ENCODE measurements at places on chromosomes 11 and 22.
A peak's percentile ranks its signal among the peaks of the same experiment; 100 is the strongest.

GRCh38 chr11:71211631-71212030, 40.7 kb downstream of the SHANK2 start:
- no peak for ATAC-seq

- ATAC-seq: no peak
These were observed 66.7 kb downstream of the PACS1 start for GRCh38 chr11:66136752-66137123.

DNA sequence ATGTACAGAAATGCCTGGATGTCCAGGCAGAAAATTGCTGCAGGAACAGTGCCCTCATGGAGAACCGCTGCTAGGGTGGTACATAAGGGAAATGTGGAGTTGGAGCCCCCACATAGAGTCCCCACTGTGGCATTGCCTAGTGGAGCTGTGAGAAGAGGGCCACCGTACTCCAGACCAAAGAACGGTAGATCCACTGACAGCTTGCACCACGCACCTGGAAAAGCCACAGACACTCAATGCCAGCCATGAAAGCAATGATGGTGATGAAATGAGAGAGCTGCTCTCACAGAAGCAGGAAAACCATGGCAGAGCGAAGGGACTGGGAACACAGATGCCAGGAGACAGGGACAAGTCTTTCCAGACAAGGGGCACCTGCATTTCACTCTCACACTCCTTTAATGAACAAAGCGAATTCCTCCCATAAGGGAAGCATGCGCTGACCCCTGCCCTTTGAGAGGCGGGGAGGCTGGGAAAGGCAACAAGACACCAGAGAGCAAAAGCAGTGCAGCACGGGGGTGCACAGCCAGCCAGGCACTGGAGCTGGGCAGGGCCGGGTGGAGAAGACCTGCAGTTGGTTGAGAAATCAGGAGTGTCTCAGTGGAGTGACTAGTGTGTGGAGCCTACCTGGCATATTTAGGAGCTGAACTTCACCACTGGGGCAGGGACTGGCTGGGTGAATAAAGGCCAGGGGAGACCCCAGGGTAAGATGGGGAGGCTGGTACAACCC, 1025.2 kb downstream of the TBC1D22A start:
- ATAC-seq: no peak

DNA sequence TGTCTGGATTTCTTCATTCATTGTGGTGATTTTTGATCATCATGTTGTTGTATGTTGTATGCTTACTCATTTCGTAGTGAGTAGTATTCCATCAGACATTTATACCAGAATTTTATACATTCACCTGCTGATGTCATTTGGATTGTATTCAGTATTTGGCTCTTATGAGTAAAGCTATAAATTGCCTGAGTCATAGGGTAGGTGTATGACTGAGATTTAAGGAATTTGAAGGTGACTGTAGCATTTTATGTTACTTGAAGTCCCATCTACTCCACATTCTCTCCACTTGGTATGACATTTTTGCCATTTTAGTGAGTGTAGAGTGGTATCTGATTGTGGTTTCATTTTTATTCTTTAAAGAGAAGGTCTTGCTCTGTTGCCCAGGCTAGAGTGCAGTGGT, 548.2 kb downstream of the TBC1D22A start:
- ATAC-seq: peak; percentile 60

DNA sequence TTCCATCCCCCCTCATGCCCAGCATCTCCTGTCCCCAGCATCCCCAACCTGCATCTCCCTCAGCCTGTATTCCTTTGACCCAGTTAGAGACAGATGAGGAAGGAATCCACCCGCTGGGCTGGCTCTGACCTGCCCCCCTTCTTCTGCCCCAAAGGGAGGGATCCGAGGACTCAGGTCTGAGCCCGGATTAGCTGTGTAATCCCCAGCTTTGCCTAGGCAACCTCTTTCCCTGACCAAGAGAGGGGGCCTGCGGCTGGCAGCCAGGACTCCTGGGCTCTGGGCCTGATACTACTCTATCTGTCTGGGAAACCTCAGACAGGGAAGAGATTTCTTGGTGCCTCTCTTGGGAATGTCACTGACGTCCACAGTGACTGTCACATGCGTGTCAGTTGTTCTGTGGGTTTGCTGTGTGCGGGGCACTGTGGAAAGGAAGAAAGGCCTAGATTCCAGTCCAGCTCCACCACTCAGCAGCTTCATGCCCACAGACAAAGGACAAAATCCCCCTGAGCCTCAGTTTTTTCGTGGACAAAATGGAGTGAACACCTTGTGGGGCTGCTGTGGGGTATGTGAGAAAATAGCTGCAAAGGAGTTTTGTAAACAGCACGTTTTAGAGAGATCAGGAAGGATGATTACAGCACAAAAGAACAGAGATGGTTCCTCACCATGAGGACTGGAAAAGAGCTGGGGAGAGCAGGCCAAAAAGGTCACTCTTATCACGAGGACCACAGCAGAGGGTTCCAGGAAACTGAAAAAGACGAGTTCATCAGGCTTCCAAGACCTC, 1.3 kb upstream of the NDUFV1 start:
- no peak for ATAC-seq

GRCh38 chr11:104142698-104143097, 21.2 kb downstream of the PDGFD start:
- ATAC-seq: no peak

GRCh38 chr11:64608046-64608445, 17.0 kb downstream of the SLC22A12 start:
- ATAC-seq: no peak

DNA sequence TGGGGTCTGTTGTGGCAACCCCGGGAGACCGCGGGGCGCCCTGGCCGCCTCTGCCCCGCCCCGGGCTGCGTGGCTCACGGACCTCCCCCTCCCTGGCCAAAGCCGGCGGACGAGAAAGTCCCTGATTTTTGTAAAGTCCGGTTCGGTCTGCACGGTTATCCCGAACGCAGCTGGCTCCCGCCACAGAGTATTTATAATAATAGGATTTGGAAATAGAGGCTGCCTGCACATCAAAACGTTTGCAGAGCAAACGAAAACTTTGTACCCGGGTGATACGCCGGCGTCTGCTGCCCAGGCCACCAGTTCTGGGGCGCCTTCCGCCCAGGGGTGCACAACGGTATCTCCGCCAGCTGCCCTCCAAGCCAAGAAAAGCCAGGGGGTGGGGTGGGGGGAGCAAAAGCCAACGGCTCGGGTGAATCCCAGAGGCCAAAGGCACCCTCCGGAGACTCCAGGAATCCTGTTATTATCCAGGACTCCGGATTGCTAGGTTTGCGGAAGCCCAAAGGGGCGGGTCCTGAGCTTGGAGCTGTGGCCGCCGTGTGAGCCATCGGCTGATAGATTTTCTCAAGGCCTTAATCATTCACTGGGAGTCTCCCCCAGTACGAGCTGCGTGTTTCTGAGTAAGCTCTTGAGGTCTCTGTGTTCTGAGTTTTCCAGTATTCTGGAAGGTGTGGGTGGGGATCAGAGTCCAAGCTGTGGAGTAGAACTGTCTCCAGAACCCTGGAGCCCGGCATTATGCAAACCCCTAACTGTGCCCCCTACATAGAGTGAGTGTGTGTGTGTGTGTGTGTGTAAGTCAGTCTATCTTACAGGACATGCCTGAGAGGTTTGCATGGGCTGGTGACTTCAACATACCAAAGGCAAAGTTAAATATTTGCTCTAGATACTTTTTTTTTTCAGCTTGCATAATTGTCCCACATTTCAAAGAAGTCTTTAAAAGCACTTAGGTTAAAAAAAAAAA, 673 bp upstream of the SHANK2 start:
- ATAC-seq: peak; percentile 52

- peak; percentile 86 for ATAC-seq
These were observed at the start of gene P4HA3 for GRCh38 chr11:74311352-74311926. Gene P4HA3 (minus strand): TSS chr11:74311640. CDS start chr11:74311611, 29 bp downstream.

GRCh38 chr22:26785932-26786331, 128.5 kb downstream of the MIAT start:
- no peak for ATAC-seq

GRCh38 chr11:120810251-120810650, 213.7 kb upstream of the TBCEL start:
- ATAC-seq: no peak

- ATAC-seq: no peak
These were observed 58.3 kb downstream of the PRR5L start for GRCh38 chr11:36354221-36355003.

DNA sequence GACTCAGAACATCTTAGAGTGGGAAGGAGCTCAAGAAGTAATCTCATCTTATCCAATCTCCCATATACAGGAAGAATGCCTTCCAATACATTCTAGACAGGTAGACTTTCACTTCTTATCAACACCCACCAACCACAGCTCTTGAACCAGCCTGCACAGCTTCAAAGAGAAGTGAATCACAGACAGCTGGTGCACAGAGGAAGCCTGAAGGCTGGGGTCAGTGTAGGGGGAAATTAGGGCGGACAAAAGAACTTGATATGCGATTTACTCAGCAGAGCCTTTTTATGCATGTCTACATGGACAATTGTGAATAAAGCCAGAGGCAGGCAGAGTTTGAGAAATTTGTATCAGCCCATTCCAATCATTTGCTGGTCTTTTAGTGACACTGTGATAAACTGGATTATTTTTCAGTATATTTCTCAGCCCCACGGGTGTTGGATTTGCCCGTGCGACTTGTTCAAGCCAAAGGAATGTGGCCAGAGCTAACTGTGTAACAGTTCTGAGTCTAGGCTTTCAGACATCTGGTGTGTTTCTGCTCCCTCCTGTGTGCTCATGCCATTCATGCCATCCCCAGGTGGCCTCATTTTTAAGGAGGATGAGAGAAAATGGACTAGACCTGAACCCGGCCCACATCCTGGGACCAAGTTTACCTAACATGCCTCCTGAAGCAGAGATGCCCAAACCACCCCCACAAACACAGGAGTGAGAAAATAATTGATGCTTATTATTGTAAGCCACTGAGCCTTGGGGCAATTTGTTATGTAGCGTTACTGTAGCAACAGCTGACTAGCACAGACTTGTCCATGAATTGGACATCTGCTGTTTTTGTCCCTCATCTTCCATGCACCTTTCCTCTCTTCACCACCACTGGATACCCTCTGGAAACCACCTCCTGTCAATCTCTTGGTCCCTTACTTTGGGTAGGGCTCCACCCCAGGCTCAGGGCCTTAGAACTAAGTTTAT, 137.5 kb upstream of the HSD17B12 start:
- no peak for ATAC-seq

GRCh38 chr11:75868990-75869389, 54.0 kb downstream of the UVRAG start:
- ATAC-seq: peak; percentile 32

DNA sequence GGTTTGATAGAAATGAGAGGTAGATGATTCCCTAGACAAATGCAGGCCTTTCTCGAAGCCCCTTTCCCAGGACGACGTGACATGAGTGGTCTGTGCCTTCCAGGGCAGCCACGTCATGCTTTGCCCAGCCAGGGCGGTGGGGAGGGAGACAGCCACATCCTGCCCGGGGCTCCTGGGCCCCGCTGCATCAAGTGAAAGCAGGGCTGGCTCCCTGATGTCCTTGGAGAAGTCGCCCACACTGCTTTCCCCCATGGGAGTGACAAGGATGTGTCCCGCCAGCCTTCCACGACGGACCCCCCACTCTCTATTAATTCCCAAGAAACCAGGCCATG, 13.2 kb downstream of the PPARA start:
- no peak for ATAC-seq

DNA sequence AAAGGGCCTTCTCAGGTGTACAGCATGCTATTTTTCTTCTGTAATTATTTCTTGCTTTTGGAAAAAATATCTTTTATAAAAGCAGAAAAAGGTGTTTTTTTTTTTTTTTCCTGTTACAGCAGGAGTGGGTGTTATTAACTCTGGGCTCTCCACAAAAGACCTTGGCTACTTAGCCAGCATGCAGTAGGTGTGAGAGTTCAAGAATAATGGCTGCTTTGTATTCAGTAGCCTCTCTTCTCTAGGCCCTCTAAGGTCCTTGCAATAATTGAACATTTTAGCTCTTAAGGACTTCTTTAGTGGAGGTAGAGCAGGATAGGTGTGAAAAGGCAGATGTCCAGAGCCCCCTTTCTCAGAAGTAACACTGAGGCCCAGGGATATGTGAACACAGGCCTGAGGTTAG, 3.4 kb downstream of the ELF5 start:
- no peak for ATAC-seq

DNA sequence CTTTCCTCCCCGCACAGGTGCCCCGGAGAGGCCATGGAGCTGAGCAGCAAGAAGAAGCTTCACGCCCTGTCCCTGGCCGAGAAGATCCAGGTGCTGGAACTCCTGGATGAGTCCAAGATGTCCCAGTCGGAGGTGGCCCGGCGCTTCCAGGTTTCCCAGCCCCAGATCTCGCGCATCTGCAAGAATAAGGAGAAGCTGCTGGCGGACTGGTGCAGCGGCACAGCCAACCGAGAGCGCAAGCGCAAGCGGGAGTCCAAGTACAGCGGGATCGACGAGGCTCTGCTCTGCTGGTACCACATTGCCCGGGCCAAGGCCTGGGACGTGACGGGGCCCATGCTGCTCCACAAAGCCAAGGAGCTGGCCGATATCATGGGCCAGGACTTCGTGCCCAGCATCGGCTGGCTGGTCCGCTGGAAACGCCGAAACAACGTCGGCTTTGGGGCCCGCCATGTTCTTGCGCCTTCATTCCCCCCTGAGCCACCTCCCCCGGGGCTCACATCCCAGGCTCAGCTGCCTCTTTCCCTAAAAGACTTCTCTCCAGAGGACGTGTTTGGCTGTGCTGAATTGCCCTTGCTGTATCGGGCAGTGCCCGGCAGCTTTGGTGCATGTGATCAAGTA, 1.3 kb downstream of the TIGD3 start:
- peak; percentile 7 for ATAC-seq

- ATAC-seq: no peak
These were observed 587.2 kb downstream of the BUD13 start for GRCh38 chr11:116185551-116185950.

GRCh38 chr11:126588630-126589491, 233.4 kb downstream of the ST3GAL4 start:
- no peak for ATAC-seq
